Breast epithelium (tissue), 4 donors: ENCODE measurements at places on chromosomes 12 and 14.

DNA sequence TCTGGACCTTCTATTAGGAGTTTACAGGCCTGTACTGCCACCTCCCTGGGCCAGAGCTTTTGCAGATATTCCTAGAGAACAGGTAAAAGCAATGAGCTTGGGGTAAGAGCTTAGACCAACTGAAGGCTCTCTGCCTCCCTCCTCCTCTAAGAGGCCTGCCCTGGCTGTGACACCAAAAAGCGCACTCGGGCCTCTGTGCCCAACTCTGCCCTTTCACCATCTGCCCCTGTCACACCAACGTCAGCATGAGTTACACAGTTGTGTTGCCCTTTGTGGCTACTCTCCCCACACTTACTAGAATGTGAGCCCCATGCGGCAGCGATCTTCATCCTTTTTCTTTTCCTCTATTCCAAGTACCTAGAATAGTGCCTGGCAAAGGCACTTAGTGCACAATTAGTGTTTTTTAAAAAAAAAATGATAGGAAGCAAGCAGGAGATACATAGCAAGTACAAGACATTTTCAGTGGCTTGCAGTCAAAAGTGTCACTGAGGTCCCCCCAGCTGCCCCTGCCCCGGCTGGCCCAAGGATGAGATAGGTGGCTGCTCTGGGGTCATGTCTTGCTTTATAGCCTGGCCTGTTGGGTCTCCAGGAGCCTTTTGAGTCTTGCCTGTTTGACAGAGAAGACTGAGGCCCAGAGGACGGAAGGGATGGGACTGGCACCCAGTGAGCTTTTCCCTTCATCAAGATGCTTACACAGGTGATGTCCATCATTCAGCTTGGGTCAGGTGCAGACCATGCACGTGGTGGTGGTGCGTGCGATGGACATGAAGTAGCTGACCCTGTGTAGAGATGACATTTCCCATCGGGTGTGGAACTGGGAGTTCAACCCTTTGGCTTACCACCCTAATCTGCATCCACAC lies 12.5 kb downstream of the CKB start:
- peak; percentile 35 for DNase-seq

DNA sequence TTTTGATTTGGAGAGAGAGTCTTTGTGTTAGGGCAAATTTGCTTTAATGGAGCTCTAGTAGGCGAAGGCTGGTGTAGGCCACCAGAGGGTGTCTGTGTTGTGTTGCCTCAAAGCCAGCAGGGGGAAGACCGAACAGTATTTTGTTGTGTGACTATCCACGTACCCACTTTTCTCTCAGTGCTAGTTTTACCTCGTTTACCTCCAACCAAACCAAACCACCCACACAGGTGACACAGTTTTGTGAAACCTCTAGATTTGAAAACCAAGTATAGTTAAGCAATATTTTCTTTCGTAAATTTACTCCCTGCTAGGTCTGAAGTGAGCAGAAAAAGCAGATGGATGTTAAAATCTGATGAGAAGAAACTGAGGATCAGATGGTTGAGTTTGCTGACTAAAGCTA lies 36.3 kb upstream of the NPFF start:
- peak; percentile 56 for DNase-seq

GRCh38 chr12:38477340-38478090 lies 160.9 kb downstream of the ALG10B start:
- DNase-seq, result no peak

GRCh38 chr12:27012982-27013255 lies 1.3 kb downstream of the TM7SF3 start:
- no peak for DNase-seq

GRCh38 chr12:99334285-99335056 lies 313.1 kb upstream of the GARIN6 start:
- no peak for DNase-seq

DNA sequence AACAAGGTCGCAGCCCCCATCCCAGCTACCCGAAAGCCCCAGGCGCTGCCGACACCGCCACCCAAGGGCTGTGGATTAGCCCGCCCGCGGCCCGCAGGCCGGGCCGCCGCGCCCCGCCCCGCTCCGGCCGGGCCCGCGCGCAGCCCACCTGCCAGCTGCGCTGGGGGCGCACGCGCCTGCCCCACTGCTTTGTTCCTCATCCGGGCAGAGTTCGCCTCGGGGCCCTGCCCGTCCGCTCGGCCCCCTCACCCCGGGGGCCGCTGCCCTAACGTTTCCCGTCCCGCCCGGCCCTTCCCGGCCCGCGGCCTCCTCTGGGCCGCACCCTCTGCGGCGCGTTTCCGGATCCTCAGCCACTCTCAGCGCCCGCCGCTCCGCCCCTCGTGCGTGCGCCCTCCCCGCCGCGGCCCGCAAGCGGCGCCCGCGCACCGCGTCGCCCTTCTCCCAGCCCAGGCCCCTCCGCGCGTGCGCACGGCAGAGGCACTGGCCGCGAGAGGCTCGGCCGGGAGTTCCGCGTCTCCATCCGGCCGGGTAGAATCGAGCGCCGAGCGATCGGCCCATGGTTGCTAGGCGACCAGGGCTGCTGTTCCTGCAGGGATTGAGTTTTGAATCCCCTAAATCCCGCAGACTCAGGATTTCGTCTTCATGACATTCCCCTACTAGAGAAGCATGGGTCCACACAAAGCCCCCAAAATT lies at the start of gene PRDM4:
Gene PRDM4 (minus strand): TSS at position 329 of the 693 bp plus-strand sequence. CDS start 622 bp downstream, outside the sequence.
- peak; percentile 89 for DNase-seq

DNA sequence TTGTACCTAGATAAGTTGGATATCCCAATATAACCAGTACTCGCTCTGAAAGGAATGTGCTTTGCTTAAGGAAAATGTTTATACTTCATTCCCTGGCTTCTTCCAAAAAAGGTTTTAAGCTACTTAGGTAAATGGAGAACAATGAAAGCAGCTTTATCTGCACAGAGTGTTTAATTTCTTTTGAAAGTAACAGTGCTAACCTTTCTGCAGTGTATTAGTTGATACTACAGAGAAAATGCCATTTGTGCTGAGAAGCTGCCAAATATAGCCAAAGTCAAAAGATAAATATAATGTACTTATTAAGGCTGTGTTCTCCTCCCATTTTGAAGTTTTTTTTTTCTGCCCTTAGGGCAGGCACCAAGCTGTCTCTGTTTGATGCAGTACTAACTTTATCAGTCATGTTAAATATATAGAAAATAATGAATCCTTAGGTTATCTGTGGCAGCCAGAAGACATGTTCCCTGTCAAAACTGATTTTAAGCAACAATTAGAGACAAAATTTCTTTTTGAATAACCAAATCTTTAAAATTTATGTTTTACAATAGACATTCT lies 145.4 kb upstream of the KITLG start:
- DNase-seq, result no peak

- DNase-seq, result no peak
Observed at GRCh38 chr14:89720741-89721729, 233.5 kb downstream of the EFCAB11 start.

DNA sequence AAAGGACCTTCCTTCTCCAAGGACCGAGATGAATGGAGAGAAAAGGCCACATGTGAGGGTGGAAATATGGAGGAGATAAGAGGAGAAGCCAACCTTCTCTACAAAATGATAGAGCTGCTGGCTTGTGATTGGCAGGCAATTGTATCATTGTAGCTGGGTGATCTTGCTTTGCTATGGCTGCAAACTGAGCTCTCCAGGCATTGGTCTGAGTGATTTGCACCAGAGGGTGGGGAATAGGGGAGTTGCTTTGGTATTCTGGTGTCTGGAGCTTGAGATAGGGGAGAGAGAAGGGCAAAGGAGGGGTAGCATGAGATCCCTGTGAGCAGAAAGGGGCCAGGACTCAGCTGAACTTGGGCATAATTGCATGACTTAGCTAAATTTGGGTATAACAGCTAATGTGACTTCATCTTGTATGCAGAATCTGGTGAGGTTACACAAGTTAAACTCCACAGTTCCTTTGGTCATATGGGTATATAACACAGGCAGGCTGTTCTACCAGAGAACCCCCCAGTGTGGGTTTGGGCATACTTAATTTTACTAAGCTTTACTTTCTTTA lies 72.0 kb downstream of the FOS start:
- DNase-seq, result no peak

GRCh38 chr12:64757771-64758170 lies 1.4 kb downstream of the GNS start:
- no peak for DNase-seq

- no peak for DNase-seq
Observed at GRCh38 chr12:42396473-42397259, 70.7 kb downstream of the PPHLN1 start.

- no peak for DNase-seq
Observed at GRCh38 chr12:74781991-74782485, 244.4 kb downstream of the ATXN7L3B start.

DNA sequence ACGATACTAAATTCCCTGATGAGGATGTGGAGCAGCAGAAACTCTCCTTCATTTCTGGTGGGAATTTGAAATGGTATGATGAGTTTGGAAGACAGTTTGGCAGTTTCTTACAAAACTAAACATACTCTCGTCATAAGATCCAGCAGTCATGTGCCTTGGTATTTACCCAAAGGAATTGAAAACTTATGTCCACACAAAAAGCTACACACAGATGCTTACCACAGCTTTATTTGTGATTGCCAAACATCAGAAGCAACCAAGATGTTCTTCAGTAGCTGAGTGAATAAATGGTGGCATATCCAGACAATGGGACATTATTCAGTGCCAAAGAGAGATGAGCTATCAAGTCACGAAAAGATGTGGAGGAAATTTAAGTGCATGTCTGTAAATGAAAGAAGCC lies 10.7 kb upstream of the APOLD1 start:
- no peak for DNase-seq

DNA sequence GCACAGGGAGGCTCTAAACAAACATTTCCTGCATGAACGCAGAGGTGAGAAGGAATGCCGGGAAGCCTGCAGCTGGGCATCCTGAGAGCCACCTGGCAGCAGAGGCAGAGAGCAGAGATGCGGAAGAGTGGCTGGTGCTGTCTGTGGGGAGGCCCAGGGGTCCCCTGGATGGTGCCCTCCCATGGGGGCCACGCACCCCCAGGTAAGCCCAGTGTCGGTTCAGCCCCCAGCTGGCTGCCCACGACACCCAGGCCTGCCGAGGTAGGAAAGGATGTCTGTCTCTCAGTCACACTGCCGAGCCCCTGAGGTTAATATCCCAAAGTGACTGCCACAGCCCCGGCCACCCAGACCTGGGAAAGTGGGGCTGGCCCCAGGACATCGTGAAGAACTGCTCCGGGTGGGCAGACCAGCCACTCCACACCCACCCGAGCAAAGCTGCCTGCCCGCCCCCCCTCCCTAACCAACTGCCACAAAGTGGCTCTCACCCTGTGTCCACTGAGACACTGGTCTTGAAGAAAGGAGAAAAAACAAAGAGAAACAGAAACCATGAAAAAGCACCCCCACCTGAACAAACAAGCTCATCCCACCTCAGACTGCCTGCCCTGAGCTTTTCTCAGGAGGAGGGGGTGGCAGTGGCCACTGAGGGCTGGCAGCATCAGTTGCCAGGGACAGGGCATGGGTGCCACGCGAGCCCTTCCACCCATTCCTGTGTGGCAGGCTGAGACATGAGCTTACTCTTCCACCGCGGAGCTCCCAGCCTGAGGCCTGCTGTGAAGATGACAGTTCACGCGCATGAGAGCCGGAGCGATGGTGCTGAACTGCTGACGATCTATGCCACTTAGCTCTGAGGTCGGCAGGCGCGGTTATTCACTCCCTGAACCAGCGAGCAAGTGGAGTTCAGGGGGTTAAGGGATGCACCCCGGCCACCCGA lies 40.8 kb downstream of the CCDC88C start:
- DNase-seq, result no peak

DNA sequence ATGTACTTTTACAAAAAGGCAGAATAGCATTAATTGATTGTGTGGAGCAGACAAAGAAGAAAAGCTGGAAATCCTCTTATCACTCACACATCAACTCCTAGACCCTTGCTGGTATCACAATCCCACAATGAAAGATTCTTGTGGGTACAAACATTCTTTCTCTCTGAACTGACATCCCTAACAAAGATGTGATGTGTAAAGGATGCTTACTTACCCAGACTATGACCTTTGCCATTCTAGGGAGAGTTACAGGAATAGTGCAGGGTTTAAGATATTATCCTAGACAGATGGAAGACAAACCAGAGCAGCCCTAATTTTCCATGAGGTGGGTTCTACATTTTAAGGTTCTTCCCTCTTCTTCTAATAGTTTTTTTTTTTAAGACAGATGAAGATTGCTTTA lies 60.4 kb upstream of the SLC6A15 start:
- no peak for DNase-seq

DNA sequence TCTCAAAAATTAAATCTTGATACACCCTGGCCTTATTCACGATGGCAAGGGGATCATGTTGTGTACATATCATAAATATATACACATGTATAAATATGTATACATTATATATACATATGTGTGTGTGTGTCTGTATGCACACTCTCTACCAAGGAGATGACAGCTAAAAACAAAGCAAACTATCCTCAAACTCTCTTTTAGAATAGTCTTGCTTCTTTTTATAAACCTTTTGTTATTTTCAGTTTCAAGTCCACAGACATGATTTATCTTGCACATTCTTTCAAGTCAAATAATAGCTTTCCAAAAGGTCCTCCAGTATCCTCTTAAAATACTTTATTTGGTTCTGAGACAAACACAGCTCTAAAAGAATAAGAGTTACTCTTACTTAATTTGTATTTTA lies 8.4 kb downstream of the ANO6 start:
- no peak for DNase-seq

DNA sequence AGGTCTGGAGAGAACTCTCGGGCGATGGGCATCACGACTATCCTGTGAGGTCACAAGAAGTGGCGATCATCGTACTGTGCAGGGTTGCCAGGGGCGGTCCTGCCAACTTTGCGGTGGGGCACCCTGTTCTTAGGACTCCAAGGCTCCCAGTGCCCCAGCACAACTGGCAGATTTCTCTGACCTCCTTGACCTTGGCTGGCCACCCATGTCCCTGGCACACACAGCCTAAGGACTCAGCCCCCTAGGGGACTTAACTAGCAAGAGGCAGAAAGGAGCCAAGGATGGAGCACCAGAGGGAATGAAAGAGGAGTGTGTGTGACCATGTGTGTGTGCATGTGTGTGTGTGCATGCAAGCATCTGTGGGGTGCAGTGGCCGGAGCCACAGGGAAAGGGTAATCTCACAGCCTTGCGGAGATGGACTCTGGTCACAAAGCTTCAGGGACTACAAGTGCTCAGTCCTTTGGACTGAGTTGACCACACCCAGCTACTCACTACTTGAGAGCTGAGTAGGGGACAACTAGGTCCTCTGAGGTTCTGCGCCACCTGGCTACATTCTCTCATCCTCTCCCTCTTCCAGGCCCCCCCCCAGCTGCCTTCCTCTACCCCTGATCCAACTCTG lies 13.7 kb downstream of the SLC48A1 start:
- DNase-seq, result no peak

DNA sequence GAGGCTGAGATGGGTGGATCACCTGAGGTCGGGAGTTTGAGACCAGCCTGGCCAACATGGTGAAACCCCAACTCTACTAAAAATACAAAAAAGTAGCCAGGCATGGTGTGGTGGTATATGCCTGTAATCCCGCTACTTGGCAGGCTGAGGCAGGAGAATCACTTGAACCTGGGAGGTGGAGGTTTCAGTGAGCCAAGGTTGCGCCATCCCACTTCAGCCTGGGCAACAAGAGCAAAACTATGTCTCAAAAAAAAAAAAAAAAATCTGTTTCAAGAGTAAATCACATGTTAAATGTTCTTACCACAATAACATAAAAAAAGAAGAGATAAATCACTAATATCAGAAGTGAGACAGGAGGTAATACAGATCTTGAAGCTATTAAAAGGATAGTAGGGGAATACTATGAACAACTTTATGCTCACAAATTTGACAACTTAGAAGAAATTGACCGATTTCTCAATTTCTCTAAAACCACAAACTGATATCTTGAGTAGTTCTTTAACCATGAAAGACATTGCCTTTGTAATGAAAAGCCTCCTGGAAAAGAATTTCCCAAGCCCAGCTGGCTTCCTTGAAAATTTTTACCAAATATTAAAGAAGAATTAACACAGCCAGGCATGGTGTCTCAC lies 37.7 kb downstream of the TAOK3 start:
- DNase-seq, result no peak

GRCh38 chr14:82647088-82647810 lies 1113.6 kb upstream of the SEL1L start:
- no peak for DNase-seq
